ENCODE measurements at places on chromosomes 6 and 20.

DNA sequence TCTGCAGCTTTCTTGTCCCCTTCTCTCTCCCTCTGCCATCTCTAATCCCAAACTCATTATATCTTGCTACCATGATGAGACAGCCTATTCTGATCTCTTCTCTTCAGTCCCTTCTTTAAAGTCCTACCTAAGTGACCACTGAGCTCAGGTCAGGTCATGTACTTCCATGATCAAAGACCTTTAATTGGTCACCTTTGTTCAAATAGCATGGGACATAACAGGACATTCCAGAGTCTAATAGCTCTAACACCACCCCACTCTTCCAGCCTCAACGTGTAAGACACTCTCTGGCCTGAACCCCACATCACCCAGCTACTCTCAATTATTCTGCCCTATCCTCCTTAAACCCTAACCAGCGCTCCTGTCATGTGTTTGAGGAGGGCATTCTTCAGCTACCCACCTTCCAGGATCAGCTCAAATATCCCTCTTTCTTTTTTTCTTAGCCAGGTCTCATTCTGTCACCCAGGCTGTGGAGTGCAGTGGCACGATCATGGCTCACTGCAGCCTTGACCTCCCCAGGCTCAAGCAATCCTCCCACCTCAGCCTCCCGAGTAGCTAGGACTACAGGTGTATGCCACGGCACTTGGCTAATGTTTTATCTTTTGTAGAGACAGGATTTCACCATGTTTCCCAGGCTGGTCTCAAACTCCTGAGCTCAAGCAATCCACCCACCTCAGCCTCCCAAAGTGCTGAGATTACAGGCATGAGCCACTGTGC lies 2.1 kb upstream of the SMLR1 start:
- DNase-seq = no peak

- DNase-seq = no peak
Measured at GRCh38 chr20:63172726-63173125, 43.2 kb downstream of the YTHDF1 start.

DNA sequence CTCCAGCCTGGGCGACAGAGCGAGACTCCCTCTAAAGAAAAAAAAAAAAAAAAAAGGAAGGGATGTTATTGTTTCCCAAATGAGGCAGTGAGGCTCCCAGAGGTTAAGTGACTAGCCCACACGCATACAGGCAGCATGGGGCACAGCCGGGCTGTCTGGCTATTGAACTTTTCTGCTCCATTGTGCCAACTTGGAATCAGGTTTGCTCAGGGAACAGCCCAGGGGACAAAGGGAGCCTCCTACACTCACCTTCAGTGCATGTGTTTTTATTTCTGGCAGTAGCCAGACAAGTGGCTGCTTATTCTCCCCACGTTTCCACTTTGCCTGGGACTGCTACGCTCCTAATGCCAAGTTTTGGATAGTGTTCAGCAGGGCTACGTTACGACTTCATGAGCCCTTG lies 10.7 kb downstream of the ETV7 start:
- peak; percentile 63 for DNase-seq

- DNase-seq = no peak
Measured at GRCh38 chr6:53411451-53411850, 62.7 kb upstream of the ELOVL5 start.

DNA sequence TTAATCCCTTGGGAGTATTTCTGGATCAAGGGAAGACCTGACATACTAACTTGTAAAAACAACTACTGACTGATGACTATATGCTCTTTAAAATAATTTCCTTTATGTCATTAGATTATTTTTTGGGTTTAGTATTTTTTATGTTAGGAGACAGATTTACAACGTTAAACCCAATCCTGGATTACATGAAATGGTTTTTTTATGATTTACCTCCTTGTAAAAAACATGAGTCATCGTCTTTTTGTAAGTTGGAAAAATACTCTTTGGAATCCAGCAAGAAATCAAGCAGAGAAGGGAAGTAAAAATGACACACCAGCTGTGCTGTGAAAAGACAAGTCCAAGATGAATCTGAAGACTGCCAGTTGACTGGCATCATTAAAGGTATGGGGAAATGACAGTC lies 6.7 kb downstream of the STK4 start:
- DNase-seq = no peak

- DNase-seq = no peak
Measured at GRCh38 chr20:35049776-35050352, 42.7 kb downstream of the TRPC4AP start.

- DNase-seq = no peak
Measured at GRCh38 chr6:2447931-2448330, 202.5 kb upstream of the GMDS start.

- no peak for DNase-seq
Measured at GRCh38 chr6:152575621-152576150, 61.5 kb downstream of the SYNE1 start.

DNA sequence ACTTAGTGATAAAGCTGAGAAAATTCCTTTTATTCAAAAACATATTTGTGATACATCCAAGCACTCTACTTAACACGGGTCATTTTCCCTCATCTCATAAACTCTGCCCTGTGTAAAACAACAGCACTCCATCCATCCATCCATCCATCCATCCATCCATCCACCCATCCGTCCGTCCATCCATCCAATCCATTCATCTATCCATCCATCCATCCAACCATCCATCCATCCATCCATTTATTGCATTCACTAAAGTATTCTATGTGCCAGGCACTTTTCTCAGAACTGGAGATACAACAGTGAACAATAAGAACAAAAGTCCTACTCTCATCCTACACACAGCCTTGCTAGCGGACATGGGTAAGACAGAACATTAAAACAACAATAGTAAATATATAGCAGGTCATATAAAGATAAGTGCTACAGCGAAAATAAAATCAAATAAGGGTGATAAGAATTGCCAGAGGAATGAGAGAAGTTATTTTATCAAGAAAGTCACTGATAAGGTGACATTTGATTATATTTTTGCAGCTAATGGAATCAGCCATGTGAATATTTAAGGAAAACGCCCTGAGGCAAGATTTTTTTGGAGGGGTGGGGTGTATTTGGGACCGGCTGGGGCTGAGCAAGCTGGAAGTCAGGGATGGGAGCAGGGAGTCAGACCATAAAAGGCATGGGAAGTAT lies 78.2 kb downstream of the ADAT2 start:
- DNase-seq = no peak

DNA sequence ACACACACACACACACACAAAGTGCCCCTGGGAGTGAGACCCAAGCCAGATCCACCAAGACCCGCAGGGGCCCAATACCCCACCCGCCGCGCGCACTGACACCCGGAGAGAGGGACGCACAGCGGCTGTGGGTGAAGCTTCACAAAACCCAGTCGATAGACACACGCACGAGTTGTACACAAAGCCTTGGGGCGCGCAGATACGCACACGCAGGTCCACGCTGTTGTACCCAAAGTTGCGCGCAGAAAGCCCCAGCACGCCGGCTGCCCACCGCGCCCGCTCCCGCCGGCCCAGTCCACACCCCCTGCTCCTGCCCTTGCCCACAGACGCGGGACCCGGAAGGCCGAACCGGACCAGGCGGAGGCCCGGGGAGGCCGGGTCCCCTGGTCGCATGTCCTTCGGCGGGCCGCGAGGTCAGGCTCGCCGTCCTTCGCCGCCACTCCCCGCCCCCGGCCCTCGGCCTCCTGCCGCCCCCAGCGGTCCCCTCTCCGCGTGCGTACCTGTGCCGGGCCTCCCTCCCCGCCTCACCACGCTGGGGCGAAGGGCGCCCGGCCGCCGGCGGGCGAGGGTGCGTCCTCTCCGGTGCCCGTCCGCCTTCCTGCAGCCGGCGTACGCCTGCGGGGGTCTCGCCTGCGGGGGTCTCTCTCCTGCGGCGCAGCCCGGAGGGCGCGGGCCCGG lies at the start of gene TMEM74B:
Gene TMEM74B (minus strand): TSS at position 344 of the 678 bp plus-strand sequence. CDS start 1,180 bp downstream, outside the sequence.
- no peak for DNase-seq

Data from right lobe of liver (tissue), 6 donors.